ENCODE measurements at places on chromosomes 3 and 15.

DNA sequence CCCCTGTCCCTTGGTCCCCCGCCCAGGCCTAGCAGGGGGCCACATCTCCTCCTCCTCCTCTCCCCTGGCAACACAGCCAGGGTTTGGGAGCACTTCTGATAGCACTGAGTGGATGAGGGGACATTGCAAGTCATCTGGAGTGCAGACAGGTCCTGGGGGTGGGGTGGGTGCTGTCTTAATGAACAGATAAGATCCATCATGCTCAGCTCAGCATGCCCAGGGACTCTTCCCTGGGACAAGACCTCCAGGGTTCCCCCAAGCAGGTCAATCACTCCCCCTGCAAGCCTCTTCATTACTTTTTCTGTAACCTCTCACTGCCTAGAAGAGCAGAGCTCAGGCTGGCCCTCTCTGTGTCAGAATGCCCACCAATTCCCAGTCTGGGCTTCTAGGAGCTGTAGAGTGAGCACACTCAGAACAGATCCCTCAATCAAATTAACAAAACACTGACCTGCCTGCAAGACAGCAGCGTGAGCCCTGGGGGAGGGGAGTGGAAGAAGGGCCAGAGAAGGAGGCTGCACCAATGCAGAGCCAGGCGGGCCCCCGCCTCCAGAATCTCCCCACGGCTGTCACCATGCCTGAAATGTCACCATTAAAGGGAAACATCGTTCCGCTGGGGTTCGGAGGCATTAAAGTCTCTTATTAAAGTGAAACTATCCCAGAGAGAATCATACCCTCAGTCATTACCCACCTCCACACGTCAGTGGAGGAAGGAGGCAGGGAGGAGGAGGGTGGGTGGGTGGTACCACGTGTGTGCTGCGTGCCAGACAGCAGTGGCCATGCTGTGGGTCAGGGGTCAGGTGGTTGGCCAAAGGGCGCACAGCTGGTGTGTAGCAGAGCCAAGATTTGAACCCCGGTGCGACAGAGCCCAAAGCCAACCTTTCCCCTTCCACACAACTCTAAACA, 114.7 kb upstream of the LINGO1 start:
- no peak for DNase-seq

- no peak for DNase-seq
Measured at GRCh38 chr3:188671971-188672370, 499.8 kb upstream of the TPRG1 start.

DNA sequence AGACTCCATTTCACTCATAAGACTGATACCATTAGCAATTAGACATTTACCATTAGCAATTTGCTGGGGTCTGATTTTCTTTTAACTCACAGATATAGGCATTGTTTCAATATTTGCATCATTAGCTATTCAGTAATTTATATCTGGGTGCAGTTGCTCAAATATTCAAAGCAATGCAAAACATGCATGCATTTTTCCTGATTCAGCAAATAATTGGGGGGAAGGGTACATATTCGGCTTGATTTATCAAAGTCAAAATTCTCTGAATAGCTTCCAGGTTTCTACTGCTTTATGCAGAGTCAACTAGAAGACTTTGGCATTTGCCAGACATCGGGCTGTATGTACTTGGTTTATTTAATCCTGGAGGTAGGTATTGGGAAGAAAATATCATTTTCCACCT, 315.6 kb upstream of the NR2F2 start:
- DNase-seq: no peak

DNA sequence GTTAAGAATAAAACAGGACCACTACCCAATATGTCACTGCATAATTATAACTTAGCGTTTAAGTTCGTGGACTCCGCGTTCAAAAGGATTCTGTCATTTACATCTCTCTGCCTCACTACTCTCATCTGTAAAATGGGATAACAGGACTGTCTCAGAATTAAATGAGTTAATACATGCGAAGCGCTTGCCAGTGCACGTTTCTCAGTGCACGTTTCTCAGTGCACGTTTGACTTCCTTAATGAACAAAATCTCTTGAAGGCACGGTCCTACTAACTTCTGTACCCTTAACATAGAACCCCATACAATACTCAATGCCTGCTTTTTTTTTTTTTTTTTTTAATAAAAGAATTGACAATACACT, 499 bp downstream of the RABL3 start:
- no peak for DNase-seq

DNA sequence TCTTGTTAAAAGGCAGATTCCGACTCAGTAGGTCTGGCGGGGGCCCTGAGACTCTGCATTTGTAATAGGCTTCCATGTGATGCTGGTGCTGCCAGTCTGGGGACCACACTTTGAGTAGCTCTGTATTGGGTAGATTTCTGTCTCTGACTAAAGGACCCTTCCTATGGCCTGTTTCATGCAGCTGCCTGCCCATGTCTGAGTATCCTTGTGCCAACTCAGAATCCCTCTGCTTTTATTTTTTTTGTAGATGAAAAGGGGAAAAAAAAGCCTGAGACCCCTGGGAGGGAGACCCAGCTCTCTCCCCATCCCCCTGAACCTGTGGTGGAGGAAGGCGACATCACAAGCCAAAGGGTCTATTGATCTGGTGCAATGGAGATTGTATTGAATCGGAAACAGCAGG, 81.9 kb downstream of the EBLN2 start:
- DNase-seq: no peak

- no peak for DNase-seq
Measured at GRCh38 chr15:72933976-72934375, 118.3 kb upstream of the NEO1 start.

GRCh38 chr15:57060799-57061198, 142.4 kb downstream of the TCF12 start:
- DNase-seq: no peak

DNA sequence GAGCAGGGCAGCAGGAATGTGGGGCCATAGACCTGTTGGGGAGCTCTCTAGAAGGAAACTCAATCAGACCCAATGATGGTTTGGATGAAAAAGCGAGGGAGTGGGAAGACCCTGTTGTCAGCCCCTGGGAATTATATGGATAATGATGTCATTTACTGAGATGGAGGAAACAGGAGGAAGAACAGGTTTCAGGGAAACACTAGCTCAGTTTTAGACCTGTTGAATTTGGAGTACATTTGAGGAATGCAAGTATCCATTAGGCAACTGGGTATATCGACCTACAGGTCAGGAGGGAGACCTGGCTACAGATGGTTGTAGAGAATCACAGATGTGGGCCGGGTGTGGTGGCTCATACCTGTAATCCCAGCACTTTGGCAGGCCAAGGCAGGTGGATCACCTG, 266.9 kb upstream of the NR2E3 start:
- no peak for DNase-seq

GRCh38 chr3:64222501-64223111, 2.7 kb downstream of the PRICKLE2 start:
- DNase-seq: no peak

DNA sequence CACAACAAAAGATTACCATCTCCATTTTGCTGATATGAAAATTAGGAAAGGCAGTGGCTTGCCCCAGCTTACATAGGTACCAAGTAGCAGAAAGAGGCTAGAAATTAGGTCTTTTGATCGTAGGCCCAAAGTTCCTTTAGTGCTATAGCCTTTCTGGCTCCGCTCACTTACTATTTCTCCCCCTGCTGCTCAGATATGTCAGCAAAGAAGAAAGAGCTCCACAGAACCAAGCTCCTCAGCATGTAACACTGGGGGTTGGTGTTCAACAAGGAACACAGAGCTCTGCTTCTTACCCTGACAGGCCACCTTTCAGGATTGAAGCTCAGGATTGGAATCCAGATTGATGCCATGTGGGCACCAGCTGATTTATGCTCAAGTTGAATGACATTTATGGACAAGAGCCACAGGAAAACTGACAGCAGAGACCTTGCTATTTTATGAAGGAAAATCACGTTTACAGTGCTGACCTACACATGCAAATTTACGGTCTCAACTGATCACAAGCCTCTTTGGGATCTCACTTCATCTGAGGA, 6.1 kb upstream of the IL12A start:
- DNase-seq: no peak

GRCh38 chr3:4351872-4352271, 48.7 kb downstream of the SETMAR start:
- DNase-seq: no peak

DNA sequence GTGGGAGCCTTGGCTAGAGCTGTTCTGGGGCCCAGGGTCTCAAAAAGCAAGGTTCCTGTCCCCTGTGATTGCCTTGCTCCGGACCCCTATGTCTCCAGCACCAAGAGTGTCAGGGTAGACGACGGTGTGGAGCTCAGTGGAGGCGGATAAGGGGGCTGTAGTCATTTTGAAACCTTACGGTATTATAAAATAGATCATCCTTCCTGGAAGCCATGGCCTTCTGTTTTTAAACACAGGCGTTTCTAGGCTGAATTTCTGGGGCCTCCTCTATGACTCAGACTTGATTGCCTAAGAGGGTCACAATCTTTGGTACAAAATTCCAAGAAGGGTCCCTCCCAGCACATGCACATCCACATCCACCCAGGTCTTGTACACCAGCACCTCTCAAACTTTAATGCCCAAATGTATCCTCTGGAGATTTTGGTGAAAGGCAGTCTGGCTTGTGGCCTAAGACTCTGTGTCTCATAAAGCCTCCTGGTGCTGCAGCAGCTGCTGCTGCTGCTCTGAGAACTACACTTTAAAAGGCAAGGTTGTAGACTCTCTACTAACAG, 70.5 kb upstream of the XCR1 start:
- DNase-seq: peak; percentile 87

- DNase-seq: no peak
Measured at GRCh38 chr3:150495149-150495548, 51.1 kb downstream of the SERP1 start.

DNA sequence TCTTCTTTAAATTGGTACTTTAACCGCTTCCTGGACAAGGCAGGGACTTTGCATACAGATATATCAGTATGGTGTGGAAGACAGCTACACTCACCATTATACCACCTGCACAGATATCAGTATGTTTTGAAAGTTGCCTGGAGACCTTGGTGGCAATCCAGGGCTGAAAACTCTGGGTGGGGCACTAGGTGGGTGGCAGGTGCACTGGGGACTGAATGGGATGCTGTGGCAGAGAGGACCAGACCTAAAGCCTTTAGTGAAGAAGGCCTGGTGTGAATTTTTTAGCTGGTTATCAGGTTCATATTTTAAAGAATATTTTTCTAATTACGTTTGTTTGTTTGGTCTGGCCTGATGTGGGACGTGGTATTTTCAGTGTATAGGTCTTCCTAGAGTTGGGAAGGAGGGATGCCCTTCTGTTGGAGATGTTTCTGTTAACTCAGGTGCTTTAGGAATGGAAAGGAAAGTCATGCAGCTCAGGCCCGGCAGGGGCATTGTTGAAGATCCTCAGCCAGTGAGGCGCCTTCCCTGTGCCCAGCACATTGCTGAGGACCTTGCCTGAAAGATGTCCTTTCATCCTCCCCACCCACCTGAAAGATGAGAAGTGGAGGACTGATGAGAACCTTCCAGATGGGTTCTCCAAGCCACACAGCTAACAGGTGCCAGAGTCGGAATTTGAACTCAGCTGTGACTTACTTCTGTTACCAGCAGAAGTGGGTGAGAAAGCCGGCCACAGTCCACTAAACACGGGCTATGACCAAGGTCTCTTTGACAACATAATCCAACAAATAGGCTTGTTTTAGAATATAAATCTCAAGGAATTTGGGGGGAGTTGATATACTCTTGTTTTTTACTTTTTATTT, 77.3 kb downstream of the APBA2 start:
- DNase-seq: no peak

DNA sequence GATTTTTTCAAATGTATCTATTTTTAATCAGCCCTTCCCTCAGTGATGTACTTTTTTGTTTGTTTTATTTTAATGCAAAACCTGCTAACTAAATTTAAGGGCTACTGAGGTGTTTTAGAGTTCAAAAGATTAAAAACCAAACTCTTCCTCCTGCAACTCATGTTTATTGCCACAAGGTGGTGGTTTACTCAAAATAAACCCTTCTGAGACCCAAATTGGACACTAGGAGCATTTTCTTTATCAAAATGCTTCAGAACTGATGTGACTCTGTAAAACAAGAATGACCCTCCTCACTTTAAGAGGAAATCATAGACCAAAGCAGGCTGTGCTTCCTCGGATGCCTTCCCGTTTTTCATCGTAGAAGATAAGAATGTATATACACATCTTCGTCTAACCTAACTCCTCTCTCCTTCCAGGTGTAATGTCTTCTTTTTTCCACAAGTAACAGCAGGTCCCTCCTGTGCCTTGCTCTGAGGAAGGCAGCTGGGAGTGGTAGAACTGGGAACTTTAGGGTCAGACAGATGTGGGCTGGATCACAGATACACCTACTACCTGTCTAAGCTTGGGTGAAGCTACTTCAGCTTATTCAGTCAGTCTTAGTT, 2.9 kb upstream of the NME9 start:
- DNase-seq: peak; percentile 20

GRCh38 chr15:39247574-39247973, 333.3 kb upstream of the THBS1 start:
- no peak for DNase-seq

- no peak for DNase-seq
Measured at GRCh38 chr3:8668216-8668615, 23.6 kb upstream of the SSUH2 start.

DNA sequence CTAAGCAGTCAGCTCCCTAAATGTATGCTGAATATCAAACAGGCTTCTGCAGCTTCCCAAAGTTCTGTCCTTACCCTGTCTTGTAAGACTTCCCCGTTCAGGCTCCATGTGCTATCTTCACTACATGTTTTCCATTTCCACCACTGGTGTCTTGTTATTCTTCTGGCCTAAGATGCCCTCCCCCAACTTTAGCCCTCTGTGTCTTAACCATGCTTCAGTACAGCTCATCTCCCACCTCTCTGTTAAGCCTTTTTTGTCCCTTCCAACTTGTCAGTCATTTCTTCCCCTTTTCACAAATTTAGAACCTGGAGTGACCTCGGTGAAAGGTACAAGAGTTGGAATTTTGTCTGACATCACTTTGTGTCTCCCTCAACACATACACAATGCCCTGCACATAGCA, 151.7 kb upstream of the TBL1XR1 start:
- no peak for DNase-seq

Data from CD4-positive, alpha-beta T cell treated with Interleukin-15 for 4 hours (primary cell).